ENCODE measurements at places on chromosomes 2 and 18.

DNA sequence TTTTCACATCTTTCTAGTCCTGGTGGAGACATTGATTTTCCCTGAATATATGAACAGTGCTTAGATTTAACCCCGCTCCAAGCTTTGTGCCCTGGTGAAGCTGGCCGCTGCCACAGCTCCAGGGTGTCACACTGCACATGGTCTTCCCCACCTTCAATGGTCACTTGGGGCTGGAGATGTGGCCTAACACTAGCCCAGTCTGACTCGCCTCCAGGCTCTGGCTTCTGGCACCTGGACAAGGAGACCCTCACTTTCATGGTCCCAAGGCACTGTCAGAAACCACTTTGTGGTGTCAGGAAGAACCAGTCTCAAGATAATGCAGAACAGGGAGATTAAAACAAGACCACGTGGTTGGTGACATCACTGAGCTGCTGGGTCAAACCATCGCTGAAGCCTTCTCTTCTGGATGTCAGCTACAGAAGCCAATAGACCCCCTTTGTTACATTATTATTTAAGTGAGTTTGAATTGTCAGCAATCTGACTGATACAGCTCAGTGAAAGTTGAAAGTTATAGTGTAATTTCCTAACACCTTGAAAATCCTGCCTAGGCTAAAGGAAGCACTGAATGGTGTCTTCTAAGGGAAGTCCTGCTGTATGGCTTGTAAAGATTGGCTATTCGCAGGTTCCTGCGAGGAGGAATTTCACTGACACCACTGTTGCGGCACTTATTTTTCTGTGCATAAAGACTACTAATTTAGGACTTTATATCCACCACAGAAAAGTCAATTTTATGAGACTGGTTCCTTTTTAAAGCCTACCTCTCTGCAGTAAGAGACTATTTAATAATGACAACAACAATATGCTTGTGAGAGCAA lies 55.0 kb upstream of the CTDP1 start:
- no peak for DNase-seq

GRCh38 chr18:60469387-60470100 lies 97.0 kb upstream of the MC4R start:
- DNase-seq = no peak

- DNase-seq = no peak
These were observed 395.8 kb downstream of the LNPK start for GRCh38 chr2:175606010-175606841.

GRCh38 chr2:9310377-9310776 lies 103.8 kb downstream of the ASAP2 start:
- DNase-seq = no peak

- DNase-seq = no peak
These were observed 230.9 kb downstream of the GCA start for GRCh38 chr2:162574615-162575452.

GRCh38 chr18:35549564-35549963 lies 32.0 kb upstream of the GALNT1 start:
- no peak for DNase-seq

GRCh38 chr2:143875295-143876233 lies 644.4 kb downstream of the ZEB2 start:
- no peak for DNase-seq

- DNase-seq = no peak
These were observed 221.2 kb downstream of the TGIF1 start for GRCh38 chr18:3671176-3671575.

DNA sequence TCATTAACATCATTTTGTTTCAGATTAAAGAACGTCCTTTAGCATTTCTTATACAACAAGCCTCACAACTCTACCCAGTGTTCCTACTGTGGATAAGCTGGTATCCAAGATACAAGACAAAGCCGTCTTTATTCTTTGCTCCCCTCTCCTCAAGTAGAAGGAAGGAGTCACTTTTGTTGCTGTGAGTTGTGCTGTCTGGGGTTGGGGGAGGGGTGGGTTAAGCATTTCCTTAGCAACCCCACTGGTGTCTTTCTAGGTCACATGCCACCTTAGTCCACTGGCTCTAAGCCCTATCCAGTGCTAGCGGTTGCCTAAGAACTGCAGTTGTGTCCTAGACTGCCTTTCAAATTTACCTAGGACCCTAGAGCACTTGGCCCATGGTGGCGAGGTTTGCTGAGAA lies 155.6 kb upstream of the PIEZO2 start:
- no peak for DNase-seq

DNA sequence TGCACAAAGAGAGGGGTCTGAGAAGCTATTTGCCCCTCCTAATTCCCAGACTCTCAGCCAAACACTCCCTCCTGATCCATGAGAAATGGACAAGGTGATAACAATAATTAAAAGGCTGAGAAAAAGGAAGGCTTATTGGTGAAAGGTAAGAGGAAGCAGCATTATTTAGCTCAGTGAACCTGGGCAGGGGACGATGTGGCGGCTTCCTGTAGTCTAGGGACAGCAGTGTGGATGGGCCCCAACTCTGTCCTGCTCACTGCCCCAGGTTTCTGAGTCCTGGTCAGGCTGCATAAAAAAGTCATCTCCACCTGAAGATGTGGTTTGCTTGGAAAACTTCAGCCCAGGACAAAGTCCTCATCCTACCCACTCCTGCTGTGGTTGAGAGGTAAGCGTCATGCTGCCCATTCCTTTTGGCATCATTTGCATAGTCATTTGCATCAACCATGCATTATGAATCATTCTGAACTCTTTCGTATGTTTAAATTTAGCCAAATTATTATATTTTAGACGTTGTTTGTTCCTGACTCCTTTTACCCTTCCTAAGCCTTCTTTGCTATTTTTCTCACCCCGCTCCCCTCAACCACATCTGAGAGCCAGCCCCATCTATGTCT lies 126.8 kb downstream of the CLIP4 start:
- no peak for DNase-seq

GRCh38 chr18:48942554-48943261 lies 8.1 kb downstream of the SMAD7 start:
- DNase-seq = no peak

- no peak for DNase-seq
These were observed 63.8 kb downstream of the HAUS1 start for GRCh38 chr18:46167971-46168370.

DNA sequence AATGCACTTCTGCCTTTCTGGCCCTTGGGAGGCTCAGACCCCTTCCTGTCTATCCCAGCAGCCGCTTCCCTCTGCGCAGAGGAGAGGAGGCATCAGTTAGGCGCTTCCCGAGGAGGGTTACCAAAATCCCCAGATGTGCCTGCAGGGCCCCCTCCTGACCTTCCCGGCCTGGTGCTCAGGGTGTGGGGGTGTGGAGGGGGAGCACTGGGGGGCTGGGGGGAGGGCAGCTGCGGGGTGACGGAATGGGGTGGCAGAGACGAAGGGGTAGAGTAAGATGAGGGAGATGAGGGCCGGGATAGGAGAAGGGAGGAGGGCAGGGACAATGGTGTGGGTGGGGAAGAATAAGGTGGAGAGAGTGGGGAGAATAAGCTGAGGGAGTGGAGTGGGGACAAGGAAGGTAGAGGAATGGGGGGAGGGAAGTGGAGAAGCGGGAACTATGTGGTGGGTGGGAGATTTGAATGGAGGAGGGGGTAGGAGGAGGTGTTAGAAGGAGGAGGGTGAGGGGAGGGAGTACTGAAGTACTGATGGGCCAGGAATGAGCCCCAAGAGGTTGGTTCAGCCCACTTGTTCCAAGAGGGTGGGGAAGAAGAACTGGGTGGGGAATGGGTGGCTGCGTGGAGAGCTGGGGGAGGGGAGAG lies 6.5 kb upstream of the ZAP70 start:
- DNase-seq = no peak

- no peak for DNase-seq
These were observed 408.3 kb downstream of the DSC3 start for GRCh38 chr18:30634249-30634648.

DNA sequence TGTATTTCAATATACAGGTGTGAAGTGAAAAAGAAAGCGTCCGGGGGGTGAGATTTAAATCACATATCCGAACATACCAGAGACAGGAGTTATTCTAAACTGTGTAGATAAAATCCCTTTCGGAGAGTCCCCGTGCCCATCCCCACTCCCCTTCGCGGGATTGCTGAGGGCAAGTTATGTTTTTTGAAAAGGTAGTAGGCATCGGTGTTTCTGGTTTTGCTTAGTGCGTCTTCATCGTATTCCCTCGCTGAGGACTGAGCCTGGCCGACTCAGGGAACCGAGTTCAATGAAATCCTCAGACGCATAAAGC lies 583.4 kb downstream of the ZEB2 start:
- no peak for DNase-seq

GRCh38 chr2:128172191-128172590 lies 81.2 kb downstream of the UGGT1 start:
- no peak for DNase-seq

DNA sequence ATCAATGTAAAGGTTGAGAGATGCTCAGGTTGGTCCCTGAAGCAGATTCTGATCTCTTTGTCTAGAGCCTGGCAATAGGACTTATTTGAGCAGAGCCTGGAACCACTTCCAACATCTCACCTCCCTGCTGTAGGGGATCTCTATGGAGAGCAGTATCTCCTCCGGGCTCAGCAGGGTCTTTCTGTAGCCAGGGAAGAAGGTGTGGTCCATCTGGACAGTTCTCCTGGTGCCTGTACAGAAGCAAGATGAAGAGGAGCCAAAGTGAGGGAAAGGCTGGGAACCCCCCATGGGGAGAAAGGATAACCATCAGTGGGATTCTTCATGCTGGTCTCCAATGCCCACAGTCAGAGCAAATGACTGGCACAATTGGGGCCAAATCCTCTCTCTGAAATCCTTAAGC lies 34.8 kb downstream of the XDH start:
- no peak for DNase-seq

DNA sequence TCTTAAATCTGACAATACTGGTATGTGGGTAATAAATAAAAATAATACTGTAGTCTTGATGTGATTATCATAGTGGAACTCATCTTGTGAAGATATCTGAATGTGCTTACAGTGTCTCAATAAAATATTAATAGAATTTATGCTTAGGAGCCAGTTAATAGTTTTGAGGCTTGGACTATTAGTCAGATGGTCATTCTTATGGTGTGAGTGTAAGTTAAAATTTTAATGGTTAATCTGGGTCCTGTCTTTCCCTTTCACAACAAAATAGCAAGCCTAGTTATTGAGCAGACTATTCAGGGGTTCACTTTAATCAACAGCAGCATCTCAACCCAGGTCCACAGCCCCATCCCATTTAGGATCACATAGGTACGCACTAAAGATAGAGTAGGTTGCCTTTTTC lies 138.9 kb downstream of the HAUS1 start:
- DNase-seq = no peak

All from T-helper 22 cell (primary cell).